ENCODE measurements at places on chromosomes 3 and 15.

DNA sequence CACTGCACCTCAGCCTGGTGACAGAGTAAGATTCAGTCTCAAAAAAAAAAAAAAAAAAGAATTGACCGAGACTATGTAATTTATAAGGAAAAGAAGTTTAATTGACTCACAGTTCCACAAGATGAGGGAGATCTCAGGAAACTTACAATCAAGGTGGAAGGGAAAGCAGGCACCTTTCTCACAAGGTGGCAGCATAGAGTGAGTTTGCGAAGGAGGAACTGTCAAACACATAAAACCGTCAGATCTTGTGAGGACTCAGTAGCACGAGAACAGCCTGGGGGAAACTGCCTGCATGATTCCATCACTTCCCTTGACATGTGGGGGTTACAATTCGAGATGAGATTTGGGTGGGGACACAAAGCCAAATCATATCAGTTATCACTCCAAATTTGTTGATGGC lies 380.9 kb downstream of the EDEM1 start:
- DNase-seq, result no peak

GRCh38 chr3:124951511-124952281 lies 17.1 kb upstream of the MUC13 start:
- DNase-seq, result no peak

- no peak for DNase-seq
Measured at GRCh38 chr3:84601303-84601702, 357.5 kb upstream of the CADM2 start.

- no peak for DNase-seq
Measured at GRCh38 chr15:75389791-75390382, 21.5 kb upstream of the MAN2C1 start.

DNA sequence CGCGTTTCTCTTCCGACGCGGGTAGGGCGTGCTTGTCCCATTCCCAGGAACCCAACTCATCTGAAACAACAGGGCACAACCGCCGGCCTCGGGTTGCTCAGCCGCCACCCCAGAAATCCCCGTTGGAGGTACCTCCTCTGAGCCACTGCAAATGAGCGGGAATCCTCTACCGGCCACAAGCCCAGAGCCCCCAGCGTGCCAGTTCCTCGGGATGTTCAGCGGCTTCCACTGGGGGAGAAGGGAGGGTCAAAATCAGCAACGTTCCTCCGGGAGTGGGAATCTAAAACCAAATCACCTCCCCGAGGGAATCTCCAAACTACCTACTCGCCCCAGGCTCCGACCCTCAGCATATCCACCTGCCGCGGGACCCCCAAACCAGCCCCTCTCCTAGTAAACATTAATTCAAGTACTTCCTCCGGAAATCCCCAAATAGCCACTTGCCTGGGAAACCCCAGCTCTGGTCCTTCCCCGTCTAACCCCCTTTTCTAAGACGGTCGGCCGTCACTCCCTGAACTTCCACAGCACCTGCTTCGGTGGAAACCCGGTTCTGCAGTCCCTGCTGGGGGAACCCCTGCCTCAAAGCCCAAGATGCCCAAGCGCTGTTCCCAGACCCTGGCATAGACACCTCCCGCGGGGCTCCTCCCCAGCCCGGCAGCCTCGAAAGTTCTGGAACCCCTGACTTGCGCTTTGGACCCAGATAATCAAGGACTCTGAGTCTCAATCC lies 887 bp downstream of the OXTR start:
- DNase-seq, result no peak

GRCh38 chr15:68431792-68432401 lies at the start of gene ITGA11:
Gene ITGA11 (minus strand): TSS chr15:68432163. CDS start chr15:68432066, 97 bp downstream.
- no peak for DNase-seq

DNA sequence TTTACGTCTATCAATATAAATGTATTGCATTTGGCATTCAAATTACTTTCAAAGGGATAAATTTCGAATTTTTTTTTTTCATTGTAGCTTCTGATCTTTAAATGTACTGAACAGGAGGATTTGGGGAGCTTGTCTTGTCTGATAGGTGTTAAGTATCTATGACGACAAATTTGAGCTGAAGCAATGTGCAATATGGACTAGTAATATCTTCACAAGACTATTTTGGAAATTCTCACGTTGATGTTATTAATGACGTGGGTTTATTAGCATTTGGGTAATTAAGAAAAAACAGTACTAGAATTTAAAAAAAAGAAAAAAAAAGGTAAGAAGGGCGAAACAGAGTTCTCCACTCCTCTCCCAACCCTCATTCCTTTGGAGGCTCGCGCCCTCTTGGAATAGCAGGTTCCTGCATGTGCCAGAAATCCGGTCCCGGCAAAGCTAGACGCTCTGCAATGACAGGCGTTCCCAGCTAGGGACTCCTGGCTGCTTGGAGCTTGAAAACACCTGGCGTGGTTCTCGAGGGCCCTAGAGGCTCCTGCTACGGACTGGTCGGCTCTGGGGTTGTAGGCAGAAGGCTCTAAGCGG lies 648 bp upstream of the P2RY1 start:
- no peak for DNase-seq

DNA sequence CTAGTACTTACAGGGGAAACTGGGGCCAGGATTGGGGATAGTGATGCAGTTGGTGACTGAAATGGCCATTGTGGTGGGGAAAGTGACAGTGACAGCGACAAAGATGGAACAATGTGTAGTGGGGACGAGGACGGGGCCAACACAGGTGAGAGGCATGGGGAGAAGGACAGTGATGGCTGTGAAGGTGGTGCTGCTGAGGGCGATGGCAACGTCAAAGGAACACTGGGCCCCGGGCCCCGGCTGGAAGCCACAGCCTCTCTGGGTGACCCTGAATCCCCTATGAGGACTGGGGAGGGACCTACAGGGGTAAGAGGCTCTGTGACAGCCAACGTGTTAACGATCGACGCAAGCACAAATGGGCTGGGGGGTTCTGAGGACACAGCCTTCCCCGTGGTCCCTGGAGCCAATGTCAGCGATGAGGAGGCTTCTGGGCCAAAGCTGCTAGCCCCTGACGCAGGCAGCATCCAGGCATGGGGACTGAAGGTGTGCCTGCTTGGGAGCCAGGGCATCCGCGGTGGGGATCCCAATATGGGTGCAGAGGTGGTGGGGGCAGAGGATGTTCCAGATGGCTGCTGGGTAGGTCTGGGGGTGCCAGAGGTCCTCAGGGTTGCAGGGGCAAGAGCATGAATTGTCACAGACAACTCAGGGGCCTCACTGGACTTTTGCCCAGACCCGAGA lies 25.2 kb upstream of the GOLGA6C start:
- no peak for DNase-seq

DNA sequence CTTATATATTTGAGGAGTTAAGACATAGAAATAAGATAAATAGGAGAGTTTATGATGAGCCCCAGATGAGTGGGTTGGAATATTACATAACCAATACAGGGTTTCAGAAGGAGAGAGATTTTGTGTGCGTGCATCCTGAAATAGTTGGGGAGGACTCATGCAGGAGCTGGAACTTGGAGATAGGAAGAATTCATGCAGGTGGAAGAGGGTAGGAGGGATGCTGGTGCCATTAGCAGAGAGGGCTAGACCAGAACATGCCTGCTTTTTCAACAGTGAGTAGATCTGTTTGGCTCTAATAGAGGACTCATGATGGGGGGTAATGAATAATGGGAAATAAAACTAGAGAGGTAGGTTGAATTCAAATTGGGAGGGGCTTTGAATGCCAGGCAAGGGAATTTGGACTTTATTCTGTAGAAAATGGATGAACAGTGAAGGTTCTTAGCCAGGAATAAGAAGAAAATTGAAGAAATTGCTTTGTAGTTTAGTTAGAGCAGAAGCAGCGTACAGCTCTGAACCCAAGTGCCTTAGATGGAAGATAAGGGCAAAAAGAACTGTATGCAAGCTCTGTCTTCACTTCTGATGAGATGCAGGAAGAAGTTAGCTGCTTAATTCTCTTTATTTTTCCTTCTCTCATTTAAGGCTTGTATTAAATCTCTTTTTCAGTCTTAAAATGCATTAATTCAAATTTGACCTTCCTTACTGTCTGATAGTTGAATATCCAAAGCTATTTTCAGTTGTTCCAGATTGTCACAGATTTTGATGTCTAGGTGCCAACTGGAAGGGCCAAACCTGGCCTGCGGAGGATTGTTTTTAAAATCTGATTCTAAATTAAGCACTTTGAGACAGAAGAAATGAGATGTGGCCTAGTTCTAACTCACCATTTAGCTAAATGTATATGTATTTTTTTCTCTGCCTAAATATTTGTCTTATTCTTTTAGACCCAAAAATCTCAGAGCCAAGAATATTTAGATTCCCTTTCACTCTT lies 86.3 kb downstream of the PPM1L start:
- DNase-seq, result no peak

GRCh38 chr3:1135194-1135593 lies 42.4 kb downstream of the CNTN6 start:
- no peak for DNase-seq

GRCh38 chr3:149288655-149289054 lies 44.8 kb downstream of the TM4SF18 start:
- no peak for DNase-seq

GRCh38 chr15:96296264-96296663 lies 34.2 kb upstream of the NR2F2 start:
- DNase-seq, result no peak

GRCh38 chr15:52370010-52370409 lies 74.4 kb upstream of the MYO5C start:
- DNase-seq, result no peak

DNA sequence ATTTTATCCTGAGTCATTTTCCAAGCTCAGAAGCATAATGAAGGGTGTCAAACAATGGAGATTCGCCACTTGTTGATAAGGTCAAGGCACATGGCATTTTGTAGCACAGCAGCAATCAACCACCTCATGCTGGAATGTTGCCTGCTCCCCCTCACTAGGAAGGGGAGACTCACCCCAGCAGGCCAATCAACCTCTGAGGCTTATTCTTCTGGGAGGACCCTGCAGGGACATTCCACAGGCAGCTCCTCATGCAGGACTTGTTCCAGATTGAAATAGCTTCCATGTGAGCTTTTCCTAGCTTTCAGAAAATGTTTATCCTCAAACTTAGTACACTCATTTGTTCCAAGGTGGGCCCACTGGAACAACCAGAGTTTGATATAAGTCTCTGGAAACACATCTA lies 77.6 kb downstream of the SSR3 start:
- no peak for DNase-seq

- no peak for DNase-seq
Measured at GRCh38 chr3:8899876-8900460, 63.3 kb downstream of the RAD18 start.

- DNase-seq, result no peak
Measured at GRCh38 chr15:68175526-68175925, 29.6 kb downstream of the CALML4 start.

DNA sequence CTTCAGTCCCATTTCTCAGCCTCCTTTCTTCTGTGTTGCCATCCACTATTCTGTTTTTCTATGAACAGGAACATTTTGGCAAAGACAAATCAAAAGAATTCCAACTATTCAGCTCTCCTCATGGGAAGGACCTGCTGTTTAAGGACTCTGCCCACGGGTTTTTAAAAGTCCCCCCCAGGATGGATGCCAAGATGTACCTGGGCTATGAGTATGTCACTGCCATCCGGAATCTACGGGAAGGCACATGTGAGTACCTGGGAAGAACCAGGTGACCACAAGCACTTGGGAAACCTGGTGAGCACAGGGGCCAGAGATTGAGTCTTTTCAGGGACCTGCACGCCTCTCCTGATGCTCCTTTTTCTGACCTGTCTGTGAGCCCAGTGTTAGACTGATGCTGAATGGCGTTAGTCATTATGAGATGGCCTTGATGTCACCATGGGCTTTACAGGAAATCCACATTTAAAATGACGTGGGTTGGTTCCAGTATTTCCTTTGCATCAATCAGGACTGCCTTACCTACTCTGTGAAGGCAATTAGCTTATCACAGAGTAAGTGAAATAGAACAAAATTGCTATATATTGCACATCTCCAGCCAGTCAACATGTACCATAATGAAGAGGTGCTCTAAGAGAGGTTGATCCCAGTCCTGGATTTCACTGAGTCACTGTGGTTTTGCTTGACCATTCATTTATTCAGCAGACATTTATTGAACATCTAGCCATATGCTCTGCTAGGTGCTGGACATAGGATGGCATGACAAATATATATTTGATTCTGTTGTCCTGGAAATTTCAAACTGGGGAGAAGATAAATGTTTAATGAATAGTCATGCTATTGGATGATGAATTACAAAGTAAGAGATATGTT lies 11.7 kb downstream of the TF start:
- no peak for DNase-seq

DNA sequence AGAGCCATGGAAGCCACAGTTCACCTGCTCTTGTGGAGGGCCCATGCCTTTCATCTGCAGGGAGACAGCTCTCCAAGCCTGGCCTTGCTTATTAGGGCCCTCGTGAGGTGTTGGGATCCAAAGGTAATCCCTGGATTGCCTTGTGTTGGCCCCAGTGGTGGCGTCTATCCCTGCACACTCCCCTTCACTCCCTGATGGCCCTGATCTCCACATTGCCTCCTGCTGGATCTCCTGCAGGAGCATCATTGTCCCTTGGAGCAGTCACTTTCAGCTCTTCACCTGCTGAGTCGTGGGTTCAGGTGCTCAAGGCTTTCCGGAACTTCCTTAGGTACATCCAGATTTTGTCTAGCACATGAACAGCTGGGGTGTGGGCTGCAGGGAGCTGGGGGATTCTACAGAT lies 7.0 kb downstream of the PPCDC start:
- DNase-seq, result no peak

- no peak for DNase-seq
Measured at GRCh38 chr15:25790000-25790660, 73.0 kb downstream of the ATP10A start.

DNA sequence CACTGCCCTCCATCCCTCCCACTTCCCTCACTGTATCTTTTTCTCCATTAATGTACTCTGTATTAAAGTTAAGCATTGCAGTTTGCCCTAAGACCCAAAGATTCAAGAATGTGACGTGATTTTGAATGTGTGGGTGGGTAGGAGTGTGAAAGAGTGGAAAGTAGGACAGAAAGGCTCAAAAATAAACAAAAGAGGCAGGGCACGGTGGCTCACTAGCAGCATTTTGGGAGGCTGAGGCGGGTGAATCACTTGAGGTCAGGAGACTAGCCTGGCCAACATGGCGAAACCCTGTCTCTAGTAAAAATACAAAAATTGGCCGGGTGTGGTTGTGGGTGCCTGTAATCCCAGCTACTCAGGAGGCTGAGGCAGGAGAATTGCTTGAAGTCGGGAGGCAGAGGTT lies 18.4 kb downstream of the TFRC start:
- no peak for DNase-seq

DNA sequence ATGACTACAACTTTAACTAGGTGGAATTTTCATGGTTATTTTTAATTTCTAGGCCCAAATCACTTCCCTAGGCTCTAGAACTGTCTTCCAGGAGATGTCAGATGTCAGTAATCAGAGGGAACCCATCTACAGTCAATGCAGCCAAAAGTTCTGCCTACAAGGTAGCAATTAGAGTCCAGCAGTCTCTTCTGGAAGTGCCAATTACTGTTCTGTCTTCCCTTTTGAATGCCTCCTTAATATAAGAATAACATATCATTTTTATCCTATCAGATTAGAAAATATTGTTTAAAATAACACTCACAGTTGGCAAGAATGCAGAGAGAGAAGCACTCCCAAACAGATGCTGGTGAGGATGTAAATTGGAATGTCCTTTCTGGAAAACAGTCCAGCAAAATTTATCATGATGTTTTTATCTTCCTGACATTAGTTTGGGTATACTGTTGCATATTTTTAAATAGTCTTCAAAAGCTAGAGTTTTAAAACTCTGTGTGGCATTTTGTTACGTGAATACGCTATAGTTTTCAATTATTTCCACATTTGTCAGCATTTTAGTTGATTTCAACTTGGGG lies 543.7 kb downstream of the FHIT start:
- no peak for DNase-seq
